ENCODE measurements at places on chromosomes 7 and 10.

DNA sequence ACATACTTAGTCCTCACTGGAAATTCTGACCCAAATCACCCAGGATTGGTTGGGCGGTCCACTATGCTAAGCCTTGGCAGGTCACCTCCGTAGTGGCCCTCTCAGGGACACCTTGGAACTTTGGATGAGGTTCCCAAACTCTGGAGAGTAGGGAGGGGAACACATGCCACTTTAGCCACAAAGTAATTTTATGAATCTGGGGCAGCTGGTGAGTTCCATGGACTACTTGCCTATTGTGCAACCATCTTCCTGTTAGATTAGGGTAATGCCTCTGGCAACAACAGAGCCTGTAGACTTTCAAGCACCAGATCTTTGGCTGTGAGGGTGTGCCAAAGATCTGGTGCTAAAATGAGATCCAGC, 77.7 kb downstream of the ITGB8 start:
- peak; percentile 38 for DNase-seq

DNA sequence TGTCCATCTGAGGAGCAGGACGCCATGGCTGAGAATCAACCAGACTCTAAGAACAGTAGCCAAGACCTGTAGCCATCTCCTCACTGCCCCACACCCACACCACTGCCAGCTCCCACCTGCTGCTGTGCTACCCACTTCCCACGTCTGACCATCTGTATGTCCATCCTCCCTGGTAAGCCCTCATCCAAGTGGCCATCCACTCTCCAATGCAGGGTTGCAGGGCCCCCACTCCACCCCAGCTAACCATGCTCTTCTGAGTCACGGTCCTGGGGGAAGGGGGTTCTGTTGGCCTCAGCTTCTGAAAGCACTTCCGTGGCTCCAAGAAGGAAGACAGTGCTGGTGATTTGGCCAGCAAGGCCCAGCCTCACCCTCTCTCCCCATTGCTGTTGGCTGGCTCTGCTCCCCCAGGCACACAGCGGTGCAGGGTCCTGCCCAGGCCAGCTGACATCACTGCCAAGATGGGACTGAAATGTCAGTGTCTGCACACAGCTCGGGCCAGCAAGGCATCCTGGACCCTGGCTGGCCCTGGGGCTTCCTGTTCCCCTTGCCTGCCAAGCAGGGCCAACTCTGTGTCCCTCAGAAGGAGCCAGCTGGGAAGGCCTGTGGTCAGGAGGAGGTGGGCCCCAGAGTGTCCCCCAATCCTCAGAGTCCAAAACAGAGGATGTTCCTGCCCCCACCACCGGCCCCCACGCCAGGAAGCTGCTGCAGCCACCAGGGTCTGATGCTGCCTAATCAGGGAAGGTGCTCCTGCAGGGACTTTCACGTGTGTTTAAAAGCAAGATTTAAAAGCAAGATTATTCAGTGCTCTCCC, 17.5 kb downstream of the RASGEF1A start:
- DNase-seq: no peak

GRCh38 chr10:4074545-4075407, 289.8 kb upstream of the KLF6 start:
- no peak for DNase-seq

DNA sequence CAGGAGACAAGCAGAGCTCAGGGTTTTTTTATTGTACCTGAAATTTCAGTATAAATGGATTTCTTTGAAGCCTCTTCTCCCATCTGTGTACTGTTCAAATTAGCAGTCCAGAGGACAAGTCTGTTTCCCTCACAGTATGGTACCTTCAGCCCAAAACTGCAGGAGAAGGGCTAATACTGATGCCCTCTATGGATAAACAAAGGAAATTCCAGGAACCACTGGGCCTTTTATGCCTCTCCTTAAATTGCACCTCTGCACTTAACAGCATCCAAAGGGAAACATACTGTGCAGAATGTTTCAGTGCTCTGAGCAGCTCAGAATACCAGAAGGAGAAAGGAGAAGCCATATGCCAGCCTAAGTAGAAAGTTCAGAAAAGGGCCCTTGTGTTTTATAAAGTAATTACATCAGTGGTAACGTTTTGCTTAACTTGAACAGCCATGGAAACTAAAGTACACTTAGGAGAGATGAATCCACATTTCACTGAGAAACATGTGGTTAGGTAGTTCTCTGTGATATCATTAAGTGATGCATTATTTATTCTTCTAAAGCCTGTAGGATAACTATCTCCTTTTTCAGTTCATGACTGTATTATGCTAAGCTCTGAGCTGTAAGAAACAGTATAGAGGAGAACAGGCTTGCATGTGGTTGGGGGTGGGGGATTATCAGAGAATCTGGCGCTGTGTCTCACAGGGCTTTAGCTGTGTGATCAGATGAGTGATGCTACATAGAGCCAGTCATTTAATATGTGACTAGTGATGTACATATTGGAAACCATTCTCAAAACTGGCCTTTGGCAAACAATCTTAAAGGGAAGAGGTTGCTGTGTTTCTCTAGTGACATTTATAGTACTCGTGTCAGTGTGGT, 111.3 kb downstream of the POU6F2 start:
- no peak for DNase-seq

GRCh38 chr7:142377567-142377966, 119.7 kb upstream of the PRSS58 start:
- no peak for DNase-seq

DNA sequence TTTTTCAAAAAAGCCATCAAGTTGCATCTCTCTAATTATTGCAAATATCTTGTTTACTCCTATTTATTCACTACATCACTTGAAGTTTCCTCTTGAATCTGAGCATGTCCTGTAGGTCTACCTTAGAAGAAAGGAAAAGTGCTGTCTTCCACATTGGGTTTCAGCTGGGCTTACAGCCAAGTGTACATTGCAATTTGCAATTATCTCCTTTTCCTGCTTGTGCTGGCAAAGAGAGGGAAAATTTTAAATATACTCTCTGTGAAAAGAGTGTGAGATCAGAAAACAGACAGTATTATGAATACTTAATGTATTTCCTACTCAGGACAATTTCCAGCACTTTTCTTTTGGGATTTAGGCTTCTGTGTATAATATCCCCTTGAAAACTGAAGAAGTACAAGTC, 839.7 kb downstream of the CNTNAP2 start:
- DNase-seq: peak; percentile 73

DNA sequence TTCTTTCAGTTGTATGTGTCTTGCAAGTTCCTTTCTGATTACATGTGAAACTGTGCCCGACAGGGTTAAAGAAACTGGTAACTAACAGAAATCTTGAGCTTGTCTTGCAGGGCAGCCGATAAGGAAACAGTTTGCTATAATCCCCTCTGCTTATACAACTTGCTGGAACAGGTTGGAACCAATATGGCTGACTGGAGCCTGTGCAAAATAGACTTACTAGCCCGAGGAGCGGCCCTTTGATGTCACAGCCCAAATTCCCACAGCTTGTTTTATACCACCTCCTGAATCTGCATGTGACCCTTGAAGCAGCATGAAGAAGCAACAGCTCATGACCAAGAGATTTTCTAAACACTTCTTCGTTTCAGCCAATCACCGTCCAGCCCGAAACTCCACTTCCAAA, 3.3 kb upstream of the YKT6 start:
- DNase-seq: no peak

DNA sequence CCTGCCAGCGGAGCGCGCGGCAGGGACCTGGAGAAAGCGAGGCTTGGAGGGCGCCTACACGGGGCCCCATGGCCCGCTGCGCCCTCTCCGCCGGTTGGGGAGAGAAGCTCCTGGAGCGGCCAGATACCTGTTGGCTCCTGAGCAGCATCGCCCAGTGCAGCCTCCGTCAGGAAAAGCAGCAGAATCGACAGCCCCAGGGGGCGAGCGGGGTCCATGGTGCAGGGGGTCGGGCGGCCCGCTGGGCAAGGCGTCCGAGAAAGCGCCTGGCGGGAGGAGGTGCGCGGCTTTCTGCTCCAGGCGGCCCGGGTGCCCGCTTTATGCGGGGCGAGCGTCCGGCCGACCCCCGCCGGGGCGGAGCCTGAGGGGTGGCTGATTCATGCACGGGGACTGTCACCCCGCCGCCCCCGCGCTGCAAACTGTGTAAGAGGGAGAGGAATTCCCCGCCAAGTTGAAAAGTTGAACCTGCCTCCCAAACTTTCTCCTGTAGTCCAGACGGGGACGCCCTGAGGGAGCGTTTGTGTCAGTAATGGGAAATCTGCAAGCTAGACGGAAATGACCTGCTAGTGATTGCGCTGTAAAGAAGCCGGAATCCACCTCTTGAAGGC, at the start of gene TFPI2:
Gene TFPI2 (minus strand): TSS at position 290 of the 605 bp plus-strand sequence. CDS start 75 bp downstream, at position 215.
- no peak for DNase-seq

GRCh38 chr7:150856303-150857275, 4.3 kb downstream of the AOC1 start:
- DNase-seq: no peak

DNA sequence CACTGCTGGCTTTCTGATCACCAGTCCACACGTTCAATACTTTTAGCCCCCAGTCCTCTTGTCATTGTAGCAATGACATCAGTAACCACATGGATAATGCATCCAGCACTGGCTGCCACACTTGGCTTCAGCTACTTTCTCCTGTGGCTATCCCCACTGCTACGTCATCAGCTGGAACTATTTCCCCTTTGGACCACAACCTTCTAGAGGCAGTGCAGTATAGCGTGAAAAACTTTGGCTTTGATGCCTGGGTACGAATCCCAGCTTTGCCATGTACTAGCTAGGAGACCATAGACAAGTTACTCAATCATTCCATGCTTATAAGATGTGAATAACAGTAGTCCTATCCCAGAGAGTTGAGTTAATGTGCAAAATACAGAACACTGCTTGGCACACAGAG, 63.2 kb downstream of the CCDC3 start:
- DNase-seq: no peak

Data from DMS153 (cell line).